ENCODE measurements at places on chromosomes 7 and 10.

- DNase-seq = no peak
Observed at GRCh38 chr7:53428045-53428444, 392.6 kb downstream of the POM121L12 start.

GRCh38 chr10:61211468-61211867, 241.7 kb downstream of the TMEM26 start:
- no peak for DNase-seq

DNA sequence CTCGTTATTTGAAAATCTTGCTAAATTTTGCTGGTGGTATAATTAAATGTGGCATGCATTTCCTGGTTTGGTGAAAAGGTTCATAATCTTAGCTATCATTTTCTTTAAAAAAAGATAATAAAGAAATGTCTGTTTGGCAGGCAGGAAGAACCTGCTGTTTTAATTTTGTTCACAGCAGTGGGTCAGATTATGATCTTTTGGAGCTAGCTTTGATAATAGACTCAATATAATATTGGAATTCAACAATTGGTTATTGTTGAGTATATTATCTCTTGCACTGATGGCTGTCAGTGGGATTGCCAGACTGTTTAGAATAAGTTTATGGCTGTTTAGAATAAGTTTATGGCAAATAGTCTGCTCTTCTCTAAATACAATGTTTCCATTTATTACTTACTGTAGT, 35.1 kb downstream of the MXI1 start:
- no peak for DNase-seq

- DNase-seq = no peak
Observed at GRCh38 chr10:28054228-28054860, 55.5 kb upstream of the ODAD2 start.

GRCh38 chr10:93088466-93088865, 14.8 kb downstream of the CYP26A1 start:
- no peak for DNase-seq

All from activated T-helper 1 cell treated with anti-CD3 and anti-CD28 coated beads, Interleukin-2, amount 50 U/mL, for 16 hours (primary cell).